NCI-H460 (cell line): ENCODE measurements at places on chromosomes 4 and X. TPM values are rescaled to one million over a fixed set of nuclear protein-coding genes. Genes with fewer than 3 reads are reported as not detected.

DNA sequence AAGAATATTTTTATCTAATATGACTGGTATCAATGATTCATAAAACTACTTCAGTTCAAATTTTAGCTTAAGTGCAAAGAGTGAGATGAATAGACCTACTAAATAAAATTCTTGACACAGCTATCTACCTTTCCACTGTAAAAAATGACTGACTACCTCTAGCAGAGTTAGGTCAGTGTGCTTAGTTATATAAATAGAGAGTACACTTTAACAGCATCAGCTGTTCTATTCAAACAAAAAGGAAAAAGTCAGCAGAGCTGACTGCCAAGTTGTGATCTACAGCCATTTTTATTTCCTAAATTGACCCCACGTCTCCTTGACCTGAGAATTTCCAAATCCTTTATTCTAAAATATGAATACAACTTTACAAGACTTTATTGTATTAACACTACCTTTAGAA lies 262.4 kb downstream of the CAMK2D start:
- DNase-seq = no peak

GRCh38 chrX:17442898-17443297 lies 67.9 kb downstream of the NHS start:
- peak; percentile 4 for DNase-seq

The MAGEE2 gene
- not detected in 2 replicates for total RNA-seq

DNA sequence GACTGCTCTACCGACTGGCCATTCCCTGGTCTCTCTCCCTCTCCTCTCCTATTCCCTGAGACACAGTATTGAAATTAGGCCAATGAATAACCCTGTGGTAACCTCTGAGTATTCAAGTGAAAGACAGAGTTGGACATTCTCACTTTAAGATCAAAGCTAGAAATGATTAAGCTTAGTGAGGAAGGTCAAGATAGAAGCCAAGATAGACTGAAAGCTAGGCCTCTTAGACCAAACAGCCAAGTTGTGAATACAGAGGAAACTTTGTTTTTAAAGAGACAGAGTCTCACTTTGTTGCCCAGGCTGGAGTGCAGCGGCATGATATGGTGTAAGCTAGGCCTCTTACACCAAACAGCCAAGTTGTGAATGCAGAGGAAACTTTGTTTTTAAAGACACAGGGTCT lies 64.6 kb downstream of the KDM6A start:
- DNase-seq = no peak

DNA sequence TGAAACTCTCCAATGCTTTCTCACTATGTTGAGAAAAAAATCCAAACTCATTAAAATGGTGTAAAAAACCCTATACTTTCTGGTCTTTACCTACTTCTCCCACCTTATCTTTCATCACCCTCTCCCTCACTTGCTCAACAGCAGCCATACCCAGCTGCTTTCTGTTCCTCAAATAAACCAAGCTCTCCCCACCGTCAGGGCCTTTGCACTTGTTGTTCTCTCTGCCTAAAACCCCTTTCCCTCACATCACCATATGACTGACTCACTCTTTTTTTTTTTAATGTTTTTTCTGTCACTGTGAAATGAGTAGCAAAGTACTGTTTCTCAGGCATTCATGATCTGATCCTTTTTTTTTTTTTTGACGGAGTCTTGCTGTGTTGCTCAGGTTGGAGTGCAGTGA lies 122.3 kb upstream of the TMEM164 start:
- DNase-seq = no peak

DNA sequence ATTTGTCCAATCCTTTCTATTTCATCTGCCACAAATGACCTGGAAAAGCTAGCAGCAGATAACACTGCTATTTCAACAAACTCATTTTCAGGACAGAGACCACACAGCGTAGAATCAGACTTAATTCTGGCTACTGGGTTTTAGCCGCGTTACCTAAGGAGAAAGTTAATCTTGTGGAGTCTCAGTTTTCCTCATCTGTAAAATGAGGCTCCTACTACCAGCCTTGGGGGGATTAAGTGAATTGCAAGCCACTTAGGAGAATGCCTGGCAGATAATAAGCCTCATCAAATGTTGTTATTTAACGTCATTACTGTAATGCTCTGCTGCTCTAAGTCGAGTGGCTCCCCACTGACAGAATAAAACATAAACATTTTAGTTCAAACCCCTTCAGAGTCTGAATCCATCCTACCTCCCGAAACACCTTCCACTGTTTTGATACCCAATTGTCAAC lies 1.4 kb downstream of the CCNI start:
- DNase-seq = no peak

The LRBA gene
- total RNA-seq = 22.9 and 25.7 TPM in 2 replicates

- no peak for DNase-seq
Observed at GRCh38 chrX:46386511-46386910, 158.7 kb downstream of the ZNF674 start.

DNA sequence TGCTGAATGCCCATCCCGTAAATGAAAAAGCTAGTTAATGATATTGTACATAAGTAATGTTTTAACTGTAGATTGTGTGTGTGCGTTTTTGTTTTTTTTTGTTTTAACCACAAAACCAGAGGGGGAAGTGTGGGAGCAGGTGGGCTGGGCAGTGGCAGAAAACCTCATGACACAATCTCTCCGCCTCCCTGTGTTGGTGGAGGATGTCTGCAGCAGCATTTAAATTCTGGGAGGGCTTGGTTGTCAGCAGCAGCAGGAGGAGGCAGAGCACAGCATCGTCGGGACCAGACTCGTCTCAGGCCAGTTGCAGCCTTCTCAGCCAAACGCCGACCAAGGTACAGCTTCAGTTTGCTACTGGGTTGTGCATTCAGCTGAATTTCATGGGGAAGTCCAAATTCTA lies at the start of gene SPP1:
TSS of gene SPP1 (plus strand) at position 249 of the 400 bp plus-strand sequence. CDS start 1,182 bp downstream, outside the sequence.
- DNase-seq = peak; percentile 84

DNA sequence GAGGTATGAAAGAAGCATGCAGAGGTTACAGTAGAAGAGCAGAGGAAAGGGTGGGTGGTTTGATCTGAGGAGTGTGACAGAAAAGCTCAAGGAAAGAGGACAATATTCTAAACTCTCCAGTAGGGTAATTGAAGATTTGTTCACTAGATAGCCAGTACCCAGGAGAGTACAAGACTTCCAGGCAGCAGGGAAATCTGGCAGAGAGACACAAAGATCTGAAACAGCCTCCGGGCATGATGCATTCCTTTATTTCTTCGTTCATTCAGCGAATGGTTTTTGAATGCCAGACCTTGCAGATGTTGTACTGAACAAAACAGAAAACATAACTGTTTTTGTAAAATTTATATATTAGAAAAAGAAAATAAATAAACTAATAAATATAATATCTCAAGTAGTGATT lies 766.6 kb downstream of the FAT4 start:
- no peak for DNase-seq

The CHRNA9 gene
- 0.26 TPM in 1 of 2 replicates, not detected in the other for total RNA-seq

The F8A2 gene
- total RNA-seq = not detected in 2 replicates

DNA sequence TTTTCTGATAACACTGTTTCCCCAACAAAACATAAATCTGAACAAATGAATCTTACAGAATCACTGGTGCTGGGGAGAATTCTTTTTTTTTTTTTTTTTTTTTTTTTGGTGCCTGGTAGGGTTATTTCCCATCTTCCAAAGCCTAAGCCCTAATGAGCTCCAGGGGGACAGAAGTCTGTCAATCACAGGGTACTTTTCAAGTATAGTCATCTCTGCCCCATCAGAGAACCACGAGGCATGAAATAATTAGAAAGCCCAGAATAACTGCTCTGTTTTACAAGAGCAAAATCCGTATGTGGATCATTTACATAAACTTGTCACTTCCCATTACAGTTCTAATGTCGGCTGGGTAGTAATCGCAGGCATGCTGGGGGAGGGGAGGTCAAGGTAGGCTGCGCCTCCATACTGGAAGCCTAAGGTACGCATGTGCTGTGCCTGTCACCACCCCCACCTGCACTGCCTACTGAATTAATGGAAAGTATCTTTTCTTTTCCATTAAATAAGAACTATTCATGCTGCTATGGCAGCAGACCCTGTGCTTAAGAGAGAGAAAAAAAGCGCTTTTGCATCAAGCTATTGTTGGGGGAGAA lies 164.7 kb upstream of the LEF1 start:
- DNase-seq = no peak

- no peak for DNase-seq
Observed at GRCh38 chr4:1706358-1706757, 5.8 kb downstream of the SLBP start.

DNA sequence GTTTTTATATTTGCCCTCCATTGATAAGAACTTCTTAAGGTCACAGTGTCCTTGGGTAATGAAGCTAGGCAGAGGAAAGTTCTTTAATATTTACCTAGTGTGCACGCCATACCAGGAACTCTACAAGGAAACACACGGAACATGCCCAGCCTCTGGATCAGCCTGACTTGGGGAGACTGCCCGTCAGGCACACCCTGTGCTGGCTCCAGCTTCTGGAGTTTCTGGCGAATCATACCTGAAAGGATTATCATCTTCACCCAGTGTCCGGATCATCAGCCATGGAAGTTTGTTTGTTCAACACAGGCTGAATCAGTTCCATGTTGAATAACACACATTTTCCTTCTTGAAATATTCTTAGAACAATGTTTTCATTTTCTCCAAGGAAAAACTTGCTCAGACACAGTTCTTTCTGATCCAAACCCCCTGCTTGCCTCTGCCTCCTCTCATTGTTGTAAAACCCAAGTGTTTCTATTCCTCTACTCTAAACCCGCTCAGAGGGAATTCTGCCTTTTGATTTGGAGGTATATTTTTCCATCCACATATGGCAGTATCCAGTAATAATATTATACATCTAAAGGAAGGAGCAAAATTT lies 176.7 kb downstream of the SHROOM3 start:
- no peak for DNase-seq

- DNase-seq = no peak
Observed at GRCh38 chrX:44795945-44796450, 47.8 kb upstream of the DUSP21 start.
